Activated T-cell treated with anti-CD3 and anti-CD28 coated beads, Interleukin-2, amount 50 U/mL, for 72 hours (primary cell): ENCODE measurements at places on chromosomes 16 and 17. TPM values are rescaled to one million over a fixed set of nuclear protein-coding genes. Genes with fewer than 3 reads are reported as not detected.

DNA sequence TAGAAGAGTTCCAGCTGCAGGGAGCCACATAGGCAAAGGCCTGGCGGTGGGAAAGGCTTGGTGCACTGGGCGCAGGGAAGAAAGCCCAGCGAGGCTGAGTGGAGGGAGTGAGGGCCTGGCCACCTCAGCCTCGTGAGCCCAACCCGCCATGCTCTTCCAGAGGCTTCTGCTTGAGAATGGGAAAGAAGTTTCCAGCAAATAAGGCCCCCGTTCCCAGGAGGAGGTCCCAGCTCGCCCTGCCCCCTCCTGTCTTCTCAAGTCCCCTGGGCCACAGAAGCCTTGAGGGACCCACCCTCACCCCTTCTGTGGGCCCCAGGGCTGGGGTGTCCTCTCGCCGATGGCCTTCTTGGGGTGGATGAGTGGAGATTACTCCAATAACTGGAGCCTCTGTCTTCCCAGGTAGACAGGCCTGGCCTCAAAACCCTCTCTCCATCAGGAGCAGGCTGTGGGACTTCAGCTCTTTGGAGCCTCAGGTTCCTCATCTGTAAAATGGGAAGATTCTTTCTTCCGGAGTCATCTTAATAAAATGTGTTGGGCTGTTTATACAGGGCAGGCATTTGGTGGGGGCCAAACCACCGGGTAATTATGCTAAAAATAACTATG is 933 bp upstream of the SNN start:
- no peak for DNase-seq

DNA sequence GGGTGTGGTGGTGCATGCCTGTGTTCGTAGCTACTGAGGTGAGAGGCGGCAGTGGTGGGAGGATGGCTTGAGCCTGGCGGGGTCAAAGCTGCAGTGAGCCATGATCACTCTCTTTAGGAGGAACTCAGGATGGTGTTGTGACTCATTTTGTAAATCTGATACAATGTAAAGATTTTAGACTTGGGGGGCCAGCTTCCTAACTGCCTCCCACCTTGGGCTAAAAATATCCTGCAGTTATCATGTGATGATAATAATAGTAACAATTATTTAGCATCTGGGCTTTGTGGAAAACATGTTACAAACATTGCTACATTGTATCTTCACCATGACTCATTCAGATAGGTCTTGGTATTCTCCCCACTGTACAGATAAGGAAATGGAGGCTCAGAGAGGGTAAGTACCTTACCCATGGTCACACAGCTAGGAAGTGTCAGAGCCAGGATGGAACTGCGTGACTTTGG is 7.4 kb downstream of the CTNS start:
- DNase-seq: no peak

- no peak for DNase-seq
These were observed 70.5 kb downstream of the AATF start for GRCh38 chr17:37019117-37019740.

- no peak for DNase-seq
These were observed 92.0 kb upstream of the ASIC2 start for GRCh38 chr17:33385133-33385532.

The SLFN14 gene
- total RNA-seq: not detected

GRCh38 chr17:73197161-73197560 is 4.3 kb downstream of the COG1 start:
- DNase-seq: no peak
